ENCODE measurements at places on chromosomes 6 and 20.
A peak's percentile ranks its signal among the peaks of the same experiment; 100 is the strongest.

GRCh38 chr20:44650771-44651433 lies 597 bp downstream of the ADA start:
- no peak for DNase-seq

DNA sequence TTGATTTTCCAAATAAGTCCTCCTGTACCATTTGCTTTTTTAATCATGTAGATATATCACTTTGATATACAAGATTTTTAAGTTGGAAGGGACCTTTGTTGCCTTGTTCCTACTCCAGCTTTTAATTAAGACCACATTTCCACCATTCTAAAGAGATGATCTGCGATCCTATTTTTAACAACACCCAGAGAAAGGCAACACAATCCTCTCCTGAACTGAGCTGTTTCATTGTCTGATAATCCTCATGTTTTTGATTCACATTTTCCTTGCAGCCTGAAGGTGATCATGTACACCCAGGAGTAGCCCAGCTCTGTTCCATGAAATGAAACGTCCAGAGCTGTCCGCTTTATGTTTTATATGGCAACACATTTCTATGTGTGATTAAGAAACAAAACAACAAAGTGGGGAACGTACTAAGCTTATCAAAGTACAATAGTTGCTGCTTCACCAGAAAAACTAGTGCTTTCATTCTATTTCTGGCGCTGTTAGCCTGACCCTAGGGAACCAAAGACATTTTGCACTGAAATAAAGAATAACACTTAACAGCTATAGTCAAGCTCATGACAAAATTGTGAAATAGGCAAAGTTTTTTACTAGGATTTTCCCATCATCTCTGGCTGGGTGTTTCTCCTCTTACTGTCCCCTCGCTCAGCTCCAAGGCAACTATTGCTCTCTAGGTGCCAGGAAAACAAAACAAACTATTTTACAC lies 22.6 kb upstream of the TRAF3IP2 start:
- DNase-seq: no peak

DNA sequence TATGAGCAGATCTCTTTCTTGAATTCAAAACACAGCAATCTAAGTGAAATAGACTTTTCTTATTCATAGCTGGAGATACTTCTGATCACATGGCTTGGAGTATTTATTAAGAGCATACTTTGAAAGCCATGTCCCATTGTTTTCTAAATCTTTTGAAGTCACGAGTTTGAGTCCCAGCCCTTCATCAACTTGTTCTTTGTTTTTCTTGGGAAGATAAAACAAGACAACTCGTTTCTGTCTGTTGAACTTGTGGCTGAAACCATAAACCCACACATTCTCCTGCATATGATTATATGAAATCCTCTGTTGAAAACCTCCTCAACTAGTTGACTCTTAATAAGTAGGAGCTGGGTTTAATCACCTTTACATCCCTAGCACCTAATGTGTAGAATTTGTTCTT lies 3.3 kb downstream of the RNF144B start:
- DNase-seq: no peak

DNA sequence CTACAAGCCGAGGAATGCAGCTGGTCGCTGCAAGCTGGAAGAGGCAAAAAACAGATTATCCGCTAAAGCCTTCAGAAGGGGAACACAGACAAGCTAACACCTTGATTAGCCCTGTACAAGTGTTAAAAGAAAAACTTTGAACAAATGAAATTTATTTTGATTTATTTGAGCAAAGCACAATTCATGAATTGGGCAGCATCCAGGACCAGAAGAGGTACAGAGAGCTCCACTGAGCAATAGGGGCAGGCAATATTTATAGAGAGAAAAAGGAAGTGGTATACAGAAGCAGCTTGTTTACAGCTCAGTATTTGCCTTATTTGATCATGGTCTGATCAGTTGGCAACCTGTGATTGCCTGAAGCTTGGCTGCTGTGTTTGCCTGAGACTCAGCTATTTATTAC lies 17.6 kb downstream of the HLA-DOB start:
- DNase-seq: no peak

DNA sequence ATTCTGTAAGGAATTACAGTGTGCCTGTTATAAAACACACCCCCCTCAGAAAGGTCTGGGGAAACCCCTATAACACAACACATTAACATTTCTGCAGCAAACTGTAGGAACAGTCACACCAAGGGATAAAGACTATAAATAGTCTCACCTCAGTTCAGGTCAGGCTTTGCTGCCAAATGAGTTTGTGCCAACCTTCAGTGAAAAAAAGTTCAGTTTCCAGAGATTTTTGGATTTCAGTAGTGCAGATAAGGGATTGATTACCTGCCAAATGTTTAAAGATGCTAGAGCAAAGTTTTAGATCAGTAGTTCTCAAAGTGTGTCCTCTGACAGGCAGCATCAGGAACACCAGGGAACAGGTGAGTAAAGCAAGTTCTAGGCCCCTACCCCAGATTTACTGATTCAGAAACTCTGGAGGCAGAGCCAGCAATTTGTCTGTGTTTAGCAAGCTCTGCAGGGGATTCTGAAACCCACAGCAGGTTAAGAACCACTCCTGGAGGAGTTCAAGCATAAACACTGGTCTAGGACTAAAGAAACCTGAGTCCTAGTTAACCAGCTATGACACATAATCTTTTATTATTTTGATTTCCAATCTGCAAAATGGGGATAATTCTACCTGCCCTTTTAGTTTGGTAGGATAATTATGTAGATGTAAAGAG lies 111.0 kb downstream of the RCAN2 start:
- no peak for DNase-seq

DNA sequence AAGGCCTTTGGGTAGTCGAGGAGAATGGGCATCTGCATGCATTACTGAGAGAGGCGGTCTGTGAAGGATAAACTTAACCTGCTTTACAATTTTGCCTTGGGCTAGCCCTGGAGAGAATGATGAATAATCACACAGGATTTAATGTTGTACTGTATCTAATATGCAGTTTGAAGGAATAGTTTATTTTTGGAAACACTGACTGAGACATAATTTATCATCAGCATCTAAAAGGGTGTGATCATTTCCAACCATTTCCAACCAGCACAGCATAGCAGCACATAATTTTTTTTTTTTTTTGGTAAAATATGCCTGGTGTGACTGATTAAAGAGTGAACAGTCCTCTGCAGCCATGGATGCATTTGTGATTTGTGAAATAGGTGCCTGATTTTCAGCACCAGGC lies 519.5 kb downstream of the PHF3 start:
- DNase-seq: no peak

- DNase-seq: peak; percentile 6
Measured at GRCh38 chr6:118187568-118188164, 280.6 kb downstream of the SLC35F1 start.

DNA sequence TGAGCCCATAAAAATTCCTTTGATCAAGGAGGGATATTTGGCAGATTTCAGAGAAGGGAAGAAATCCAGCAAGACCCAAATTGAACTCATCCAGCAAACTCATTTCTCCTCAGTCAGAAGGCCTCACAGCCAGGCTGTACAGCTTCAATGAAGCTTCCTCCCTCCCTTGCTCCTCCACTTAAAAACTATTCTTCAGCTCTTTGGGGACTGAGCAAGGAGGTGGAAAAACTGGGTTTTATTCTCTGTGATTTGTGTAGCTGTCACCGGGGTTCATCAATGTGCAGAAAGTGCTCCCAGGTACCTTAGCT lies 158.7 kb upstream of the ZNF184 start:
- no peak for DNase-seq

GRCh38 chr6:80319196-80319595 lies 212.7 kb downstream of the BCKDHB start:
- DNase-seq: no peak

DNA sequence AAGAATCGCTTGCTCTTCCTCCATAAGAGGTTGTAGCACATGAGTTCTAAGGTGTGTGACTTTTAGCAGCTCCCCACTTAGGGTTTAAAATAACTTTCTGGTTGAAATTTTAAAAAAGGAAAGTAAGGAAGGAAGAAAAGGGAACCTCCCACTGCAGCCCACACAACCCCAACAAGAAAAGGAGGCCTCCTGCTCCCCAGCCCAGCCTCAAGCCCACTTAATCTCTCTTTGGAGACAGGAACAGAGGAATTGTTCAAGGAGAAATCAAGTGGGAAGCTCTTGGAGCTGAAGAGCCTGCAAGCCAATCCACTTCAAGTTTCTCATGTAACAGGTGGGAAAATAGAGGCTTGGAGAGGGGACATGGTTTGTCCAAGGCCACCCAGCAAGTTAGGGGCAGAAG lies 39.1 kb upstream of the PREX1 start:
- no peak for DNase-seq

DNA sequence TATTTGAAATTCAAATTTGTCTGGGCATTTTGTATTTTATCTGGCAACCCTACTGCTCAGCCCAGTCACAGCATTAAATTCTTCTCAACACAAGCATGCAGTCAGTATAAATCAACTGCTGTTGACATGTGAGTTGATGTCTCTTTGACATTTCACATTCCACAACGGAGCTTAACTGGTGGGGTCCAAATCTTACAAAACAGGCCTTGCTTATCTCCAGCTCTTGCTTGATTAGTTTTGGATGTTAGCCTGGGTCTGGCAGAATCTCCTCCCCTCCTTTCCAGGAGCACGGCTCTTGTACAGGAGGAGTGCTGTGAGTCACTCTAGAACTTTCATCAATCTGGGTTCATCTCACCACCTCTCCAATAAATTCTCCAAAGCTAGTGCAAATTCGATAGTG lies 80.8 kb upstream of the PHACTR1 start:
- DNase-seq: no peak

- DNase-seq: no peak
Measured at GRCh38 chr6:11423667-11424066, 113.9 kb upstream of the TMEM170B start.

- peak; percentile 68 for DNase-seq
Measured at GRCh38 chr6:163793011-163793983, 378.8 kb downstream of the QKI start.

- no peak for DNase-seq
Measured at GRCh38 chr20:59448196-59448595, 147.8 kb downstream of the EDN3 start.
